ENCODE measurements at places on chromosomes 4 and X. TPM values are rescaled to one million over a fixed set of nuclear protein-coding genes. Genes with fewer than 3 reads are reported as not detected.

DNA sequence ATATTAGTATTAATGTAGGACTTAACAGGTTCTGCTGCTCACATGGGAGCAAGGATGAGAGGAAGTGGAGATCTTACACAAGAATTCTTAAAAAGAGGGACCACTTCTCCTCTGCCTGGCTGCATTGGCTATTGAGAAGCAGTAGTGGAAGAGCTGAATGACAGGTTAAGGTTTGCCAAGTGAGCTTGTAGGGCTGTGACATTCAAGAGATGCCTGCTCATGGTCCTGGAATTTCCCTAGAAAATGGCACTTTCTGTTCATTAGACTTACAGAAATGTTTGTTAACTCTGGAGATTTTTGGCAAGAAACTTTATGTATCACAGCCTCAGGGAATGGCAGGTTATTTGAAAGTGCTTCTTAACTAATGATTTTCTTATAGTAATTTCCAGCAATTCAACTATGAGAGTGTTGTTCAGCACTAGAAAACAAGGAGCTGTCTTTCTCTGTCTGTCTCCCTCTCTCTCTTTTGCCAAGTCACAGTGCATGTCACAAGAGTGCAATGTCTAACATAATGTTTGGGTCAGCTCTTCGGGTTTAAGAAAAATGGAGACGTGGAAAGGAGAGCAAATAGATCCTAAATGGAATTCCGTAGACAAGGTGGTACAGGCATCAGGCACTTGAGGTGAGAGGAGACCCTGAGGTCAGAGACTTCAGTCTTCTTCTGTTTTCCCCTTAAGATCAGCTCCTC, 8.3 kb upstream of the NAP1L5 start:
- H3K4me1 ChIP-seq = peaks cover 5% of the 10 kb centered on the region
- H3K4me3 ChIP-seq = no peak overlapping the region
- no peaks in the 10 kb centered on the region for H3K27me3 ChIP-seq
- H3K36me3 ChIP-seq = peaks cover 11% of the 10 kb centered on the region
- H3K27ac ChIP-seq = peak overlapping the region; percentile 82

DNA sequence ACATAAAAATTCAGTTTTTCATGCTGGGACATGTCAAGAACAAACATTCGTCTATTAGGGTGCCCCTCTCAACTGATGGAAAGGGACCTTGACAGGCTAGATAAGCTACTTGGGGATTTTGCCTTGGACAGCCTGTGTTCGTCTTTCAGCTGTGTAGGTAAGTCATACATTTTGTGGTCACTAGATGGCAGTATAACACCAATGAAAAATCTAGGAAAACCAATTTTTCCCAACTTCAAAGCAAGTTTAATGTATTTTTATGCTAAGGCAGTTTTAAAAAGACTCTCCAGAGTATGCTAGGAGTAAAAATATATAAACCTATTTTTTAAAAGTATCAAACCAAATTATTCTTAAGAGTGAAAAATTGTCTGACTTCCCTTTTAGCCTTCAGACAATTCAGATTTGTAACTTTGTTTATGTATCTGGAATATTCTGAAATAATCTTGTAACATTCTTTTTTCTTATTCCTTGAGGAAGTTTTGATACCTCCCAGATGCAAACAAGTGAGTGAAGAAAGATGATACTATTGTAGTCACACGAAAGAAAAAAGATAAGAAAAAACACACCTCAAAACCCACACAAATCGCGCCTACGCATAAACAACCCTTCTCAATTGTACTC, 158.3 kb downstream of the CPE start:
- H3K4me1 ChIP-seq = no peaks in the 10 kb centered on the region
- no peak overlapping the region for H3K27ac ChIP-seq
- DNase-seq = no peak

DNA sequence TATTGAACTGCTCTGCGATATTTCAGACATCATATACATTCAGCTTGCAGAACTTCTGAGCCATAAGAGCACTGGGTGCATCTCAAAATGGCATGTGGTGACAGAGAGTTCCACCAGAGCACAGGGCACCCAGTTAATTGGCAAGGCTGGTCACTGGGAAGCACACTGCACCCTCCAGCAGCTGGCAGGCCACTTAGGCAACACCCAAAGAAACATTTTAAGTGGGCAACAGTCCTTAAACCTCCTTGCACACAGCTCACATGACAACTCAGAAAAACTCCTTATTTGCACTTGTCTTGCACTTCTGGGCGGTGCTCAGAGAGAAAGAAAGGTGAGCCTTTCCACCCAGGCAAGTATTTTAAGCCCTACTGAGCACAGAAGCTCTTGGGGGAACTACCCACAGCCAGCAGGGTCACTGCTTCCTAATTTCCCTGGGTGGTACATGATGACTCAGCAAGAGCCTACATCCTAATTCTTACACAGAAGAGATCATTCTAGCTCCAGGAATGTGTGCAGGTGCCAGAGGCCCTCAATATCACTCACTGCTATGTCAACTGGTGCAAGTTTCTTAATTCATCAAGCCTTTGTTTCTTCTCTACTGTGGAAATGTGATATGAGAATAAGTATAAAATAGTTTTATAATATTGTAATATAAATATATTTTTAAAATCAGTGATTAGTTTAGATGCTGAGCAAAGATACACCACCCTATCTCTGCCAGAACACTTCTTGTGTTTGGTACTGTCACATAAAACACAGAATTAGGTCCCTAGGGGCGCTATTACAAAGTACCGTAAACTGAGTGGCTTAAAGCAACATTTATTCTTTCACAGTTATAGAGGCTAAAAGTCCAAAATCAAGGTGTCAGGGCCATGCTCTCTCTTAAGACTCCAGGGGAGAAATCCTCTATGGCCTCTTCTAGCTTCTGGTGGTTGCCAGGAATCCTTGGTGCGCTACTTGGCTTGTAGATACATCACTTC, 155.1 kb upstream of the PPARGC1A start:
- H3K4me1 ChIP-seq = no peaks in the 10 kb centered on the region
- H3K27ac ChIP-seq = no peak overlapping the region
- H3K4me3 ChIP-seq = no peak overlapping the region
- DNase-seq = no peak

GRCh38 chr4:81207828-81208227, 7.2 kb downstream of the PRKG2 start:
- DNase-seq = no peak
- H3K27ac ChIP-seq = no peak overlapping the region
- H3K36me3 ChIP-seq = no peaks in the 10 kb centered on the region
- H3K27me3 ChIP-seq = no peaks in the 10 kb centered on the region
- no peaks in the 10 kb centered on the region for H3K4me1 ChIP-seq

DNA sequence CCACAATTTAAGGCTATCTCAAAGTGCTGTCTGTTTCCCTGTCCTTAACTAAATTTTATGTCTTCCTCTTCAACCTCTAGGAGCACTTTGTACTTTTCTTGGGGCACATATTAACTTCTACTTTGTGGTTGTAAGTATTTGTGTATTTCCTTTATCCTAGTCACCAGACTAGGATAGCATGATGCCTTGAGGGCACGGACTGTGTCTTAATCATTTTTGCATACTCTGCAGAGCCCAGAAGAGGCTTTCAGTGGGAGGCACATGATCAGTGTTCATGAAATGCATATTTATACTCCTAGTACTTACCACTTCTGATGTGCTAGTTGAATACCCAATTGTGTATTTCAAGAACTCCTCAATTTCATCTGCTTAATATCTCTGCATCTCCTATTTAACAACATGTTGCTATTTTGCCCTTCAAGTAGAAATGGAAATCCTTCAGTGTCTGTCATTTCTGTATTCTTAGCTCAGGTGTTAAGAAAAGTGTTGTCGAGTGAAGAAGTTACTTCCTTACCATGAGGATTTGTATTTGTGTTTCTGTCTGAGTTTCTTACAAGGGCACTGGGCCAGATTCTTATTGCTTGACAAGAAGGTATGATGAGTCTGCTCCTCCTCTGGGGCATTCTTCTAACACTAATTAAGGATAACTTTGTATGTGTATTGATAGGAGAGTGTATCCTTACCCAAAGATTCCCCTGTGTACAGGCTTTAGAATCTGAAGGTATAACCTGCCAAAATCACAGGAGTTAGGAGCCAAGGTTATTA, 28.3 kb upstream of the PGRMC2 start:
- H3K4me1 ChIP-seq = peaks cover 3% of the 10 kb centered on the region
- H3K36me3 ChIP-seq = no peaks in the 10 kb centered on the region
- DNase-seq = no peak

- H3K4me1 ChIP-seq = no peaks in the 10 kb centered on the region
- H3K27me3 ChIP-seq = no peaks in the 10 kb centered on the region
- H3K36me3 ChIP-seq = no peaks in the 10 kb centered on the region
- DNase-seq = no peak
- H3K4me3 ChIP-seq = no peak overlapping the region
- H3K27ac ChIP-seq = no peak overlapping the region
These were observed 755.8 kb downstream of the RPA4 start for GRCh38 chrX:97639526-97639925.

DNA sequence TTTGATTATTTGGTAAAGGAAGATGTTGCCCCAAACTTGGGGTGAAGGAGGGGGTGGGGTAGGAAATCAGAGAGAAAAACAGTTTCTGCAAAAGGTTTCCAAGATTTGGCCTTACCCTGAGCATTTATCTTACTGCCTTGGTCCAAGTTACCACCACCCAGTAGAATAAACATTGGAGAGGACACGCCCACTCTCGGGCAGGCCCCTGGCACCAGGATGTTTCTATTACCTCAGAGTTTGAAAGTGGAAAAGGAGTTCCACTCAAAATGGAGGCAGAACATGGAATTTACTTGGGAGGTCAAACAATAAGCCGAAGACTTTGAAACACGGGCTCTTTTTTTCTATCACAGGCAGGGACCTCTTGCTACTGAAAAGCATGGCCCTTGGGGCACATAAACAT, 113.7 kb downstream of the CHRNA9 start:
- no peaks in the 10 kb centered on the region for H3K27me3 ChIP-seq
- no peak overlapping the region for H3K27ac ChIP-seq
- H3K36me3 ChIP-seq = no peaks in the 10 kb centered on the region
- H3K4me1 ChIP-seq = no peaks in the 10 kb centered on the region
- DNase-seq = no peak

- no peaks in the 10 kb centered on the region for H3K36me3 ChIP-seq
- no peak overlapping the region for H3K4me3 ChIP-seq
- DNase-seq = no peak
- no peak overlapping the region for H3K27ac ChIP-seq
These were observed 12.5 kb downstream of the ATP11C start for GRCh38 chrX:139920316-139920715.

DNA sequence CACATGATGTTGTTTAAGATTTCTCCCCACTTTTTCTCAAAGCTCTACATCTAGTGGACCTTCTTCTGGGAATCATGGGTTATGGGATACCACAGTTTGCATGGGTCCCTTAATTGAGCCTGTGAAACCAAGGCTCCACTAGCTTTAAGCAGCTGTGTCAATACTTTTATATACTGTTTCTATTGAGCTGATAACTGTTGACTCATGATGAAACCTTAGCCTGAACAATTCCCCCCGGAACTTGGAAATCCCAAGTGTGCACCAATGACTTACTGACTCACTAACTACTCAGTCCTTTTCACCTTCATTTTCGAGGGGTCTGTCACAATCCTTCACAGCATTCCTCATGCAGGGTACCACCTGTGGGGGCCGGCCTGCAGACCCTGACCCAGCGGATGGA, 12.7 kb upstream of the SPIN4 start:
- H3K27me3 ChIP-seq = no peaks in the 10 kb centered on the region
- H3K4me1 ChIP-seq = no peaks in the 10 kb centered on the region
- H3K36me3 ChIP-seq = no peaks in the 10 kb centered on the region
- no peak overlapping the region for H3K27ac ChIP-seq

DNA sequence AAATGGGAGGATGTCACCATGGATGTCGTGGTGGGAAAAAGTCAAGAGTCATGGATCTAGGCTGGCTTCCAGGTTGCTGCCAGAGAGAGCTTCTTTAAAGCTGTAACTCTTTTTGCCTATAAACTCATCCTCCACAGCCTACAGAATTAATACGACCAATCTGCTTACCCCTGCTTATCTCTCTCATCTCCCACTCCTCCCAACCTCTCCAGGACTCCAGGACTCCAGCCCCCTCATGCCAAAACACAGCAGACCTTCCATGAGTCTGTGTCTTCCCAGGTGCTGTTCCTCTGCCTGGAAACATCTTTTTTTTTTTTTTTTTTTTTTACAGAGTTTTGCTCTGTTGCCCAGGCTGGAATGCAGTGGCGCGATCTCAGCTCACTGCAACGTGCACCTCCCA, 15.3 kb upstream of the SLC10A4 start:
- H3K27me3 ChIP-seq = no peaks in the 10 kb centered on the region
- H3K36me3 ChIP-seq = no peaks in the 10 kb centered on the region
- no peak overlapping the region for H3K27ac ChIP-seq

GRCh38 chr4:126715681-126716080, 917.1 kb upstream of the INTU start:
- no peaks in the 10 kb centered on the region for H3K27me3 ChIP-seq
- DNase-seq = no peak
- no peak overlapping the region for H3K4me3 ChIP-seq
- no peak overlapping the region for H3K27ac ChIP-seq
- no peaks in the 10 kb centered on the region for H3K36me3 ChIP-seq

GRCh38 chr4:77044461-77045150, 31.2 kb downstream of the CCNI start:
- DNase-seq = no peak
- peaks cover 9% of the 10 kb centered on the region for H3K36me3 ChIP-seq
- H3K4me3 ChIP-seq = no peak overlapping the region
- peak overlapping the region; percentile 47 for H3K27ac ChIP-seq
- H3K4me1 ChIP-seq = peaks cover 9% of the 10 kb centered on the region

GRCh38 chr4:20616848-20617247, 83.4 kb upstream of the PACRGL start:
- no peaks in the 10 kb centered on the region for H3K27me3 ChIP-seq
- peaks cover 3% of the 10 kb centered on the region for H3K4me1 ChIP-seq
- H3K4me3 ChIP-seq = no peak overlapping the region
- H3K27ac ChIP-seq = no peak overlapping the region

The EVC2 gene
- total RNA-seq = 24.2 TPM

The RGN gene
- 16.1 TPM for total RNA-seq

The TMEM156 gene
- not detected for total RNA-seq

The DMRTC1 gene
- total RNA-seq = not detected

The LRCH2 gene
- total RNA-seq = 9.9 TPM

The MTMR8 gene
- 12.1 TPM for total RNA-seq

The PABPC1L2B gene
- total RNA-seq = not detected

The RHOXF2B gene
- total RNA-seq = not detected

The NDUFC1 gene
- 12.3 TPM for total RNA-seq

The SYTL4 gene
- 13.1 TPM for total RNA-seq

The GPR82 gene
- total RNA-seq = not detected

The TBC1D1 gene
- total RNA-seq = 152 TPM

Measured in thoracic aorta (tissue), 2 donors.